ENCODE measurements at places on chromosomes 13 and 19.
A peak's percentile ranks its signal among the peaks of the same experiment; 100 is the strongest.

- no peak for DNase-seq
Observed at GRCh38 chr19:31947436-31948115, 397.8 kb upstream of the ZNF507 start.

GRCh38 chr13:112366907-112367646 lies 9.1 kb upstream of the SPACA7 start:
- no peak for DNase-seq

GRCh38 chr13:79442221-79442620 lies 36.2 kb upstream of the RBM26 start:
- DNase-seq = no peak

GRCh38 chr19:54959840-54960239 lies 6.3 kb upstream of the NLRP2 start:
- DNase-seq = no peak

- no peak for DNase-seq
Observed at GRCh38 chr19:32674153-32674930, 638 bp downstream of the ANKRD27 start.

DNA sequence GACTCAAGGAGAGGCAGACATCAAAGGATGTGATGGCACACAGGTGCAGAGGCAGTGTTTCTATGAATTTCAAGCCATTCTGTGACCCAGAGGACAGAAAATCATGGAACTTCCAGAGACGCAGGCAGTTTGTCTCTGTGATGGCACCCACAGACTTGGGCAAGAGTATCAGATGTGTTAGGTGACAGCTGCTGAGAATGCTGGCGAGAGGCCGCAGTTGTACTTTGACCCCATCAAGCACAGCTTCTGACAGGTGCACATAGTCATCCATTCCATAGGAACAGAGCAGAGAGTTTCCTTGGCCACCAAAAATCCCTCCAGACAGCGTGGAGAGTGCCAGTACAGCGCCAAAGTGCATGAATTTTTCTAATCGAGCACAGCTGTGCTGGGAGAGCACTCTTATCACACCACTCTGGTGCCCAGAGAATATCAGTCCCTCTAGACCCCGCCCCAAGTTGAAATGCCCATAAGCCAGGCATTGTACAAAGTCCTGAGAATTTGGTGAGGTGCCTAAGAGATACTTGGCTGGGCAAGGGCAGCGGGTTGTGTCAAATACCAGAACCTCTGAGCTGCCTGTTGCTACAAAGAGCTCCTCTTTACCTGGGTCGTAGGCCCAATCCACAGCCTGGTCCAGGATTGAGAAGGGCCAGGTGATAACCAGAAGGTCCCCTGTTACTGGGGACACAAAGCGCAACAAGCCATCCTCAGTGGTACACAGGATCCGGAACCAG lies 12.4 kb downstream of the WDR87 start:
- no peak for DNase-seq

- DNase-seq = peak; percentile 41
Observed at GRCh38 chr19:55452749-55453346, 8.6 kb downstream of the ISOC2 start.

DNA sequence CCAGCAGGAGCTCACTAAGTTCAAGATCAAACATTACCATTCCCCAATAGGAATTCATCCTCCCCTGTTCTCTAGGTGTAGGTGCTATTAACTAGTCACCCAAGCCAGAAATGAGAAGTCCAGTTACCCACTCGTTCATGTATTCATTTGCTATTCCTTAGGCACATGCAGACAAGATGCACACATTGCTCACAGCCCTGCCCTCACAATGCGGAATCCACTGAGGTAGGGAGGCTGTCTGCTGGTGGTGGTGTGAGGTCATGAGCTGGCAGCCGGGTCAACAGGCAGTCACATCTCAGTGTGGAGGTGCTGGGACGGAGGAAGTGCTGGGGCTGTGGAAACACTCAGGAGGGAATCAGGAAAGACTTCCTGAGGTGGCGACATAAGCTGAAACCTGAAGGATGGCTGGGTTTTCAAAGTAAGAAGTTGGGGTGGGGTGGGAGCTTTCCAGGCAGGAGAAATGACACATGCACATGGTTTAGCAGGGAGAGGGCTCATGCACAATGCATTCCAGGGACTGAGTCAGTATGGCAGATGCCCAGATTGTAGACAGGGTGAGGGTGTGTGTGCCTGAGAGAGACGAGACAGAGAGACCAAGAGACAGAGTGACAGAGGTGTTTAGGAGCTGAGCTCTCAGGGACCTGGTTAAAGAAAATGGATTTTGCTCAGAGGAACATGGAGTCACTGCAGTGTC lies 117.6 kb downstream of the USP12 start:
- DNase-seq = no peak

DNA sequence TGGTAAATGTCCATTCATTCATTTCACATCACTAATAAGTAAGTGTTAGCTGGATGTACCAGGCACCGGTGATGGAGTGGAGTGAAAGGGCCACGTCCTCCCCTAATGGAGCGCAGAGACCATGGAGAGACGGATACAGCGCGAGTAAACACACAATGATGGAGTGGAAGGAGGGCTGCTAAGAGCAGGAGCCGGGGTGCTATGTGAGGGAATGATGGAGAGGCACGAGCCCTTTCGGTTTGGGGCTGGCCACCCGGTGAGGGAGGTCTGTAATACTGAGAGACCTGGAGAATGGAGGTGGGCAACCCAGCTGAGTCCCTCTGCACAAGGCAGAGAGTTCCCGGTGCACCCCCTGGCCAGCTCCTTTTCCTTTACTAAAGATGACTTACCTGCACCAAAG lies 53.7 kb downstream of the PEPD start:
- DNase-seq = no peak
